ENCODE measurements at places on chromosomes 3 and 15. TPM values are rescaled to one million over a fixed set of nuclear protein-coding genes. Genes with fewer than 3 reads are reported as not detected.

KLHL6 gene
- total RNA-seq = 0.87 TPM

SLTM gene
- total RNA-seq = 43.8 TPM

DNA sequence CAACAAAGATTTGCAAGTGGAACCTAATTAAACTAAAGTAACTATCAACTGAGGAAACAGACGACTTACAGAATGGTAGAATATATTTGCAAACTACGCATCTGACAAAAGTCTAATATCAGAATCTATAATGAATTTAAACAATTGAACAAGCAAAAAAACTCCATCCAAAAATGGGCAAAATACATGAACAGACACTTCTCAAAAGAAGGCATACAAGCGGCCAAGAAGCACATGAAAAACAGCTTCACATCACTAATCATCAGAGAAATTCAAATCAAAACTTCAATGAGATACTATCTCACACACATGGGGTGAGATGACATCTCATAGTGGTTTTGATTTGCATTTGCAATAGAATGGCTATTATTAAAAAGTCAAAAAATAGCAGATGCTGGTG lies 128.6 kb downstream of the POLR2M start:
- no peak for DNase-seq

- DNase-seq = no peak
Observed at GRCh38 chr3:157581371-157581770, 78.2 kb upstream of the VEPH1 start.

GRCh38 chr3:57646723-57647122 lies 46.2 kb downstream of the DENND6A start:
- no peak for DNase-seq

KBTBD13 gene
- total RNA-seq = 10.6 TPM

AAGAB gene
- 15.7 TPM for total RNA-seq

DNA sequence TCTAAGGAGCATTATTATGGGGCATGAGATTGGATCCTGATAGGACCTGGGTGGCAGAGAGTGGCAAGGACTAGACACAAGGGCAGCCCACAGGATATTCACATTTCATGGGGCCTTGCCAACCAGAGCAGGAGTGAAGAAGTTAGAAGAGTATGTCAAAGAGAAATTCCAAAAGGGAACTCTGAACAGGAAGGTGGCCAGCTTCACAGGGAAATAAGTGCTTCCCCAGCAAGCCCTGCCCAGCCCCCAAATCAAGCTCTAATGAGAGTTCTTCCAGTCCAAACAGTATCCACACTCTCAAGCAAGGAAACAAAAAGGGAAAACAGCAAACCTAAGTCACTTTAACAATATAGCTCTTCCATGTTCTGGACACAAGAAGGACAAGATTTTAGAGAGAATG lies 130.2 kb upstream of the COL8A1 start:
- DNase-seq = no peak

GRCh38 chr3:57960174-57960505 lies 48.1 kb upstream of the FLNB start:
- DNase-seq = no peak

EXOSC7 gene
- total RNA-seq = 25.0 TPM

PLCH1 gene
- 0.50 TPM for total RNA-seq

DNA sequence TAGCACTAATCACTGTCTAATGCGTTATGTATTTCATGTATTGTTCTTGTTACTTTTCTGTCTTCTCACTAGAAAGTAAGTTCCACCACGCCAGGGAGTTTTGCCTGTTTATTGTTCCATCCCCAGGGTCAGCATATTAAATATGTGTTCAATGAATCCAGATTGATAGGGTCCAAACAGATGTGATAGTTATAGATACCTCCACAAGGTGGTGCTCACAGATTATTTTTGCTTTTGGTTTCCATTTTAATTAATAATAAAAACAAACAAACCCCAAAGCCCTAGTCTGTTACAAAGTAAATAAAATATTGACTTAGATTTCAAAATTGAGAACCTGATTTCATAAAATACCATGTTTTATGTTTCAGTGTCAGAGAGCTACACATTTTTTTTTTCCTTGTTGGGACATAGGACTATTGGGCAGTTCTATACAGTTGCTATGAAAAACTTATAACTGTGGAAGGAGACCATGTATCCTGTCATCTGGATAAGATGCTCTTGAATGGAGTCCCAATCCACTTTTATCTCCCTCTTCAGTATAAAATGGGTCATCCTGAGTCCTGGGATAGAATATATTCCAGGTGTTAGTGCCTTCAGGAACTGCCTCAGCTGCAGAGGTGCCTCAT lies 12.4 kb downstream of the OTOL1 start:
- DNase-seq = no peak

- DNase-seq = no peak
Observed at GRCh38 chr3:150135287-150135721, 164.6 kb upstream of the PFN2 start.

DNA sequence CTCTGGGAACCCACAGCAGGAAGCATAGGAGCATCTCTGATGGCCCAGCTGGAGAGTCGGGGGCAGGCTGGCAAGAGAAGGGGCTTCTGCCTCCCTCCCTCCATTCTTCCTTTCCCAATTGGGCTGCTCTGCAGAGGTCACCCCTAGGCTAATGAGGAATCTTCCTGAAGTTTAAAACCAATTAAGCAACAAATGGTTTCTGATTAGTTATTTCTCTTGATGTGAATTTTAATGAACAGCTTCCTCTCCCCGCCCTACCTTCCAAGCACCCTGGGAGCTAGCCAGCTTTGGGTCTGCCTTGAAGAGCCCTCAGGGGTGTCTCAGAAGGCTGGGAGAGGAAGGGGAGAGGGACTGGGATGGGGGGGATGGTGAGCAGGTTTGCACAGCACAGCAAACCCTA lies 24.6 kb upstream of the HCN4 start:
- DNase-seq = no peak

DNA sequence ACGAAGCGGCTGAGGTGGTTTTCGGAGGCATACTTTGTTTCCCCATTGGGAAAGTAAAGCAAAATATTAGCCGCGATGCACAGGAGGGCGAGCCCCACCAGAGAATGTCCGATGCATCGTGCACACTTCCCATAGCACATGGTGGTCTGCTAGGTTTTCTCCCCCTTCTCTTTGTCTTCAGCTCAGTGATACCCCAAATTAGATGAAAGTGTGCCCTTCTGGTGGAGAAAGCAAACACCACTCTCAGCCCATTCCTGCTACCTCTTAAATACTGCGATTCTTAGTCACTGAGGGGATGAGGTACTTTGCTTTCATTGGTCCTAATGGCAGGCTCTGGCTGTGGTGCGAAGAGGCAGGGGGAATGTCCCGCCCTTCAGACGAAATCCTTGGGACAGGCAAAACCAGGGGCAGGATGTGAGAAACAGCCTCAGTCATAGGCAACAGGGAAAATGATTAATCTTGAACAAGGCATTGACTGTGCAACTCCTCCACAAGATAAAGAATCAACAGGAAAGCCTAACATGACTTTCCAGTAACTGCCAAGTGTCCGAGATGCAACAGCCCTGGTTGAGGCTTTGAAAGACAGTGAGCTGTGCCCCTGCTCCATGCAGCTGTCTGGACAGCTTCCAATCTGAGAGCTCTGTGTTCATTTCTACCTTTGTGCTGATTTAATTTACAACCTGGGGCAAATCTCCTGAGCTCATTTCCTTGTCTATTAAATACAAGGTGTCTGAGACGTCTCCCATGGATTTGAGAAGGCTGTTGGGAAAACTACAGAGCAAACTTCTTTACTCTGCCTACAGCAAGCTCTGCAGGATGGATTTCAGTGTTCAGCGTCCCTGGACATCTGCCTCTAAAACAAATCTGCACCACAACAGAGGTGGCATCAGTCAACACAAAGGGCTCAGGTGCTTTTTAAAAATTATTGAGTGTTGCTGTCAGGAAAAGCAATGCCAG lies at the start of gene TM4SF1:
Gene TM4SF1, minus strand, starts transcription at position 242 of the 957 bp plus-strand sequence. Its CDS starts 102 bp downstream, at position 140.
- peak; percentile 58 for DNase-seq

DNA sequence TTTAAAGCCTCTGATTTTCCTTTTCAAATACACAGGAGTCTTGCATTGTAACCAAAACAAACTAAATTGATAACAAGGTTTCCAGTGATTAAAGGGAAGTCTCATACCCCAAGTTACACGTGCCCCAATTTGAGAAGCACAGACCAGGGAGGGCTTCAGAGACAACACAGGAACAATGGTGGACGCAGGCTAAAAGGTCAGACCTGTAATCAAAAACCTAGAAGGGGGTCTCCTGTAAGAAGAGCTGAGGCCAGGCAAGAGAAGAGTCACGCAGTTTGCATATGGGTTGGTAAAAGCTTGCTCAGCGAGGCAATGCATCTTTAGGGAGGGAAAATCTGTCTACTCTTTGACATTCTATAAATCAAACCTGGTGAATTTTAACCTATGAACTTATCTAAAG lies 58.6 kb upstream of the MCF2L2 start:
- DNase-seq = no peak

GRCh38 chr15:73873889-73874511 lies 636 bp downstream of the TBC1D21 start:
- DNase-seq = no peak

DLL4 gene
- total RNA-seq = 11.6 TPM

- no peak for DNase-seq
Observed at GRCh38 chr3:141442446-141442845, 44.4 kb upstream of the RASA2 start.

GRCh38 chr3:37466660-37467359 lies 292.4 kb upstream of the LRRFIP2 start:
- peak; percentile 56 for DNase-seq

- DNase-seq = no peak
Observed at GRCh38 chr3:143450632-143451031, 331.1 kb downstream of the CHST2 start.

GRCh38 chr3:71064291-71064955 lies 519.1 kb downstream of the FOXP1 start:
- peak; percentile 39 for DNase-seq

DNA sequence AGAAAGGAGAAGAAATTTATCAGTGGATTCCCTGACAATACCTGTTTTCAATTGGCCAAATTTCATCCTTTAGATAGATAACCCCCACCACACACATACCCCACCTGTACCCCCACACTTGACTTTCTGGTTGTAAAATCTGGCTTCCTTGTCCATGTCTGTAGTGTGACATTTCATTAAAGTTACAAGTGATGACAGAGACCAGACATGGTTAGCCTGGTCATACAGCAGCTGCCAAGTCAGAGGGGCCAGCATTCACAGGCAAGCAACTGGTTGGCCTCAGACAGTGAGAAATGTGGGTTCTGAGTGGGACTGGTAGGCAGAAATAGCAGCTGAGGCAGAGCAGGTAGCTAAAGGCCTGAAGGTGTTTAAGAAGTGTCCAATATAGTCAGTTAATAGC lies 238.6 kb upstream of the SOX14 start:
- DNase-seq = no peak

GRCh38 chr3:33433843-33434242 lies 6.4 kb downstream of the UBP1 start:
- no peak for DNase-seq

CXCR6 gene
- total RNA-seq = 0.59 TPM

CAV3 gene
- 28.2 TPM for total RNA-seq

PARP15 gene
- 0.52 TPM for total RNA-seq

- no peak for DNase-seq
Observed at GRCh38 chr15:55802600-55803376, 59.8 kb upstream of the PRTG start.

BFSP2 gene
- total RNA-seq = not detected

DNA sequence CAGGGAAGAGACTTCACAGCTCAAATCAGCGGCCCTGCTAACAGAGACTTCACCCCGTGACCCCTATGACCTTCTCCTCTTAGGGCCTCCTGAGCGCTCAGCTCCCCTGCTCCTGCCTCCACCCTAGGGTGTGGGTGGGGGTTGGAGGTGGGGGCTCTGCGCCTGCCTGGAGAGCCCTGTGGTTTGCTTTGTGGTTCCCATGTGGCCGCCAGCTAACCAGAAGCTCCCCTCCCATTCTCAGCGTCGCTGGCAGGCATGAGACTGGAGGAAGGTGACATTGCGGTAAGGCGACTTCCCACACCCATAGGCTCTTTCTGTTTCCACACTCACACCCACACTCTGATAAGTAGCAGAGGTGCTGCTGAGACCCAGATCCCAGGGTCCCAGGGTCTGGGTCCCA lies 27.6 kb downstream of the XYLB start:
- no peak for DNase-seq

GRCh38 chr3:82942041-82942440 lies 1180.6 kb upstream of the GBE1 start:
- DNase-seq = no peak

GRCh38 chr3:192915722-192916121 lies 1.9 kb downstream of the MB21D2 start:
- no peak for DNase-seq

DNA sequence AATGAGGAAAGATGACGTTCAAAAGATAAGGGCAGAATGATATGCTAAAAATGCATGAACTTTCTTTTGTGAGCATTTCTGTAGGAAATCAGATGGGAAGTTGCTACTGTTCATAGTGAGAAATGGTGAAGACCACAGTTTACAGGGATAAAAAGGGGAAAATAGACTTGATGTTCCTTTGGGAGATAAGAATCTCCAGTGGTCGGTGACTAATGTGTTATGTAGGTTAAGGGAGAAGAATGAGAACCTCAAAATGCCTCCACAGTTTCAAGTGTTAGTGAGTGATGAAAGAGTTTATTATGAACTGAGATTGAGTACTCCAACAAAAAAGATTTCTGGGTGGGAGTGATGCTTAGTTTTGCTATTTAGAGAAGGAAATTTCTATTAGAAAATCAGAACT lies 247.2 kb downstream of the LSAMP start:
- no peak for DNase-seq

GRCh38 chr3:101381809-101382208 lies 61.4 kb upstream of the IMPG2 start:
- no peak for DNase-seq

NEK4 gene
- total RNA-seq = 21.3 TPM

GRCh38 chr3:49198611-49199230 lies 27.3 kb downstream of the KLHDC8B start:
- no peak for DNase-seq

SNTN gene
- total RNA-seq = not detected

GRCh38 chr3:118817748-118818165 lies 216.9 kb downstream of the IGSF11 start:
- no peak for DNase-seq

- no peak for DNase-seq
Observed at GRCh38 chr3:53495520-53496391, 1.3 kb downstream of the CACNA1D start.

DNA sequence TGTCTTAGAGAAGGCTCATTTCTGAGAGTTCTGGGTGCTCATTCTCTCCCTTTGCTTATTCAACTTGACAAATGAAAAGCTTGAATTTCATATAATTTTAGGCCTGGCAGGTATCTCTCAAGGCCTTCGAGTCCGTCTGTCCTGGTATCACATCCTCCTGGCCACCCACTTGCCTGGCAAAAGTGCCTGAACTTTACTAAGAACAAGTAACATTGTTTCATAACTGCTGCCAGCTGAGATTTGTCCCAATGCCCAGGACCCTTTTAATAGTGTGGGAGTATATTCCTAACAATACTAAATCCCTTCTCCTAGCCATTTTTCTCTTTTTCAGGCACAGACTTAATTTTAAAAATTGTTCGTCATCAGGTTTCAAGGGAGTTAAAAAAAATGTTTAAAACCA lies 18.1 kb downstream of the LARP6 start:
- DNase-seq = no peak

- DNase-seq = no peak
Observed at GRCh38 chr15:88833731-88834100, 30.5 kb downstream of the ACAN start.

- DNase-seq = no peak
Observed at GRCh38 chr3:185089751-185090150, 63.1 kb downstream of the C3orf70 start.
